ENCODE measurements at places on chromosomes 2 and 18.

GRCh38 chr2:152050915-152051314, 47.9 kb downstream of the CACNB4 start:
- no peaks in the 10 kb centered on the region for H3K4me1 ChIP-seq
- no peak overlapping the region for H3K27ac ChIP-seq
- no peak for DNase-seq
- H3K4me3 ChIP-seq: no peak overlapping the region

DNA sequence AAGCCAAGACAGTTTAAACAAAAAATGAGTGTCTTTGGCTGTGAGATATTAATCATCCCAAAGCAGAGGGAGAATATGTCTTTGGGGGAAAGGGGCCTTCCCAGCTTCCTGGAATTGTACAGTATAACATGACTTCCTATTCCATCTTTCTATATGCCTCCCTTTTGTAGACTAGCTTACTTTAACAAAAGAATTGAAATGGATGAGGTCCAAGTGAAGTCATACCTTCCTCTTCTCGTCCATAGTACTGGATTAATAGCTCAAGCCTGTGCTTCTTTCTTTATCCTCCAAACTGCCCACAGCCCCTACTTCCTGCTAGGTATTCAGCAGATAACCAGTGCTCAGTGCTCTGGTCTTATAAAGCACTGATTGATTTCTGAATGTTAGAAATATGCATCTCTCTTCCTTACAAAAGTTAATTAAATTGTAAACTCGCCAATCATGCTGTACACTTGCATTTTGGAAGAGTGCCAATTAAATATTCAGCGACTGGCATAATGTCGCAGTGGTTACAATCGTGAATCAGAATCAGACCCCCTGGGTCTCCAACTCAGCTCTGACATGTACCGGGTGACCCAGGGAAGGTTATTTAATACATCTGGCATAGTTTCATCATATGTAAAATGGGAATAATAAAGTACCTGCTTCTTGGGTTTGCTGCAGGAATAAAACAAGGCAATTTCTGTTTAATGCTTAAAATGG, 325.1 kb downstream of the RND3 start:
- no peak overlapping the region for H3K4me3 ChIP-seq
- H3K36me3 ChIP-seq: no peaks in the 10 kb centered on the region
- peaks cover 3% of the 10 kb centered on the region for H3K4me1 ChIP-seq
- DNase-seq: no peak
- H3K27ac ChIP-seq: no peak overlapping the region

DNA sequence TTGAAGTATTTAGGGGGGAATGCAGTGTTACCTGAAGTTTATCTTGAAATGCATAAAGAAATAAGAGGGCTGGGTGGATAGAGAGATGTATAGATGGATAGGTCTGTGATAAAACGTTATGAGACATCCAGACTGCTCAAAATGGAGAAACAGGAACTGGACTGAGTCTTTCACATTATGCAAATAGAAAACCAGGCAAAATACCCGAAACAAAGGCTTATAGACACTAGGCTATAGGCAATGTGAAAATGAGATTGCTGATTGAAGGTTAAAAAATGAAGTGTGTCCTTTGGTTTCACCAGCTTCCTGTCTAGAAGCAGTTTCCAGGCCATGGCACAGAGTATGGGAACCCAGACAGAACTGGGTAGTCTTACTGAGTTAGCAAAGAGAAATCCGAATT, 24.9 kb upstream of the SLC3A1 start:
- H3K36me3 ChIP-seq: no peaks in the 10 kb centered on the region
- no peak overlapping the region for H3K27ac ChIP-seq
- H3K4me3 ChIP-seq: no peak overlapping the region
- H3K4me1 ChIP-seq: no peaks in the 10 kb centered on the region
- no peaks in the 10 kb centered on the region for H3K27me3 ChIP-seq

DNA sequence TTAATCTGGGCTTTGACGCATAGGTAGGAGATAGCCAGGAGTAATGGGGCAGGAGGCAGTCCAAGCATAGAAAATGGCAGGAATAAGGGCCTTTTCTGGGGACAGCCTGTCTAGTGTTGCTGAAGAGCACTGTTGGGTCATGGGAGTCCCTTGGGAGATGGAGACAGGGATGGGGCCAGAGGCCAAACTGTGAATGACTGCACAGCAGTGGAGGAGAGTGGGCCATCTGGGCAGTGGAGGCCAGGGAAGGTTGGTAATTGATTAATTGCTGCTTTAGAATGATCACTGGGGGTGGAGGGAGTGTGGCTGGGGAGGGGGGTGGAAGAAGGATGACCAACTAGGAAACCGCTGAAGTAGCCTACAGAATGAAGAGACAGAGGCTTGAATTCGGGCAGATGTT, 28.6 kb upstream of the CREG2 start:
- H3K27ac ChIP-seq: no peak overlapping the region
- no peak for DNase-seq
- no peaks in the 10 kb centered on the region for H3K27me3 ChIP-seq
- H3K4me3 ChIP-seq: no peak overlapping the region
- H3K4me1 ChIP-seq: no peaks in the 10 kb centered on the region
- H3K36me3 ChIP-seq: no peaks in the 10 kb centered on the region
